ENCODE measurements at places on chromosomes 13 and 19.

DNA sequence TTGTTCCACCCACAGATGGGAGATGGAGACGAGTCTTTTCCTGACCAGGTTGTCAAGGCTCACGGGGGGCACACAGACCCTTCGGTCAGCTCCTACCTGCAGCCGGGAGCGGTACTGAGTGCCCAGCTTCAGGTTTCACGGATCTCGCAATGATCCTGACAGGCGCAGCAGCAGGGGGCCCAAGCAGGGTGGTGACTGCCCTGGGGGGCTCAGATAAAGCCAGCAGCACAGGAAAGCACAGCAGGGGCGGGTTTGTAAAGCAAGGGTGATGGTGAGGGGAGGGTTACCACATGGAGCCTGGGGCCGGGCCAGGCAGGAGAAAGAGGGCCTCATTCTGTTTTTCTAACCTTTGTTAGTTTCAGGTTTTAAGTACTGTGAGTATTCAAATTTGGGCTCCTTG is 41.7 kb upstream of the ATP11A start:
- DNase-seq = no peak

DNA sequence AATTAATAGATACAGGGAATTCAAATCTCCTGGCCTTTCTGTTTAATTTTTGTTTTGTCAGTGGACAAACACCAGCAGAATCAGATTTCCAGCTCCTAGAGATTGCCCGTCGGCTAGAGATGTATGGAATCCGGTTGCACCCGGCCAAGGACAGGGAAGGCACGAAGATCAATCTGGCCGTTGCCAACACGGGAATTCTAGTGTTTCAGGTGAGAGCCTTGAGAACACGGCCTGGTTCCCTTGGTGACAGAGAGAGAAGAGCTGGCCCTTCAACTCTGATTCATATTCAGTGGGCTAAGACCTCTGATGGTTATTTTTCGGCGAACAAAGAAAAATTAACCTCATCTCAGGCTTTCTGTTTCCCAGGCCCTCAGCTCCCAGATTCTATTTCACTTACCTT is 191.3 kb downstream of the STK24 start:
- DNase-seq = no peak

DNA sequence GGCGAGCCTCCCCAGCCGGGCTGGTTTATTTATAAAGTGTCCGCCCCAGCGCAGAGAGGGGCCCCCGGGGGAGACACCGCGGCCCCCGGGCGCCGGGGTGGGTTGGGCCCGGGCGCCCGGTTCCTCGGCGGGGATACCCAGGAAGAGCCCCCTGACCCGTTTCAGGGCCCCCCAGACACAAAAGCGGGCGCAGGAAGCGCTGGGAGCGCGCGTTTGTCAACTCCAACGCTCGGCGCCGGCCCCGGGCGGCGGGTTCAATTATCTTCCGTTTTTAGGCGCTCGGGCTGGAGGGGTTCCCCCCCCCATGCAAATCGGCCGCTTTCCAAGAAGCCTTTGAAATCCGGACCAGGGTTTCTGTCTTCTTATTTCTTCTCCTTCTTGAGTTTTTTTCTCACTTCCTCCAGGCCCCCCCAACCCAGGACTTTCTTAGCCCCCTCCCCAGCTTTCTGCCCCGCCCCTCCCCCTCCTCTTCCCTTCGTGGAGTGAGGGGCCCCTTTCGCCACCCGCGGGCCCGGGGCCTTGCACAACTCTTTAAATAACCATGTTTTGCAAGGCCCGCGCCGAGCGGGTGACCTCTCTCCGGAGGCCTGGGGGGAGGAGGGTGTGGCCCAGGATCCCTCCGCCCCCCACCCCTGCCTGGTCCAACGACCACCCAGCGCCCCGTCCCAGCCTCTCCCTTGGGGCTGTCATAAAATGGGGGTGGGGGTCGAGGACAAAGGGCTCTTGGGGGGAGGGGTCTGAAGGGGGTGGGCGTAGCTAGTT is 935 bp downstream of the ARID3A start:
- DNase-seq = no peak

DNA sequence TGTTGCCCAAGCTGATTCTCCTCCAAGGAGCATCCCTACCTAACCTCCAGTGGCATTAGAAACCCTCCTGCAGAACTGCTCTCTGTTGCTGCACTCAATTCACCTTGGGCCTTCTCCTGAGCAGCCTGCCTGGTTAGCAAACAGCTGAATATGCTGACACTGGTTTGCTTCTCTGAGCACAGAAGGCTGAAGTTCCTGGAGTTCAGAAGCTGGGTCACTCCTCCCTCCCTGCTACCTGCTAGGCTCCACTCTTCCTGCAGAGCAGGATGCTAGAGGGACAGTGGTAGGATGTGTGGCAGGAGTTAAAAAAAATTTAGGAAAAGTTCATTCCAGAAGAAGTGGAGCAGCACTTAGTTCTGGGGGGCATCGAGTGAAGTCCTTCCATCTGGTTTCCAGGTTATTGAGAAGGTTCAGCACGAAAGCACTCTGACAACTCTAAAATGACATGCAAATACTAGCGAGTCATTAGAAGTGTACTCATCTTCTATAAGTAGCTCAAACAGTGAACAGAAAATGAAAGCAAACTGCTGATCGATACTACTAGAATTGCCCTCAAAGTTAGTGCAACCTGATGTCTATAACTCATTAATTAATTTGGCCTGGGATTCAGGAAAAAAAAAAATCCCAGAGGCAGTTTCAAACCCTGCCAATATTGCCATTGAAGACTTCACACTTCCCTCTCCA is 293.7 kb downstream of the POU4F1 start:
- DNase-seq = no peak

DNA sequence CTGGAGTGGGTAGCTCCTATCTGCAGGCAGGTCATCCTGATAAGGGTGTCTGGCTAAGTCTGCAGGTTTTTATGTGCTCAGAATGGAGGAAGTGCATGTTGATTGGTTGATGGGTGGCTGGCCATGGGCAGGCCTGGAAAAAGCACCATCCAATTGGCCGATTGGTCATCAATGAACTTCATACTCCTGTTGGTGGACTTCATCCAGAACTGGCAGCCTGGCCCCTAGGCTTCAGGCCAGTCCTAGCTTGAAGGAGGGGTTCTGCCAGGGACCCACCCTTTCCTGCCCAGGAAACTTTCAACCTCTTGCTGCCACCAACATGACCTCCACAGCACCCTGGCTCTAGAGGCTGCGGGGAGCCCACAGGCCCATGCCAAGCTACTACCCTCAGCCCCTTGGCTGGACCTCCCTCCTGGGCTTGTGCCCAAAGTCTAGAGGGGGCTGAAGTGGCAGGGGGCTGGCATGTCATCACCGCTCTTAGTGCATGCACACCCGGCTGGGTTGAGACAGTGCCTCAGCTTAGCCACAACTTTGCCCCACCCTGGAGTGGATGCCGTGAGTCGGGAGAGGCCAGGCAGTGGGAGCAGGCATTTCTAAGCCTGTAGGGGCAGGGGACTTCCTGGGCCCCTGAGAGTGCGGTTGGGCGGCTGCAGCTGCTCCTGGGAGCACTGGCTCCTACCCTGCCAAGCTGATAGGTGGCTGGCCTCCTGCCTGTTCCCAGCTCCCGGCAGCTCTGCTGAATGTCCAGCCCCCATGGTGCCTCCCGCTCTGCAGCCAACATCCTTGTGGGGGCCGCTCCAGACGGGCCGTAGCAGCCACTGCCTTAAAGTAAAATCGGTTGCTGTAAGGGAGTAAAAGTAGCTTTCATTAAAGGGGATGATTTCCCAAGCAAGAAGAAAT is 13.2 kb downstream of the DNAJC15 start:
- no peak for DNase-seq

DNA sequence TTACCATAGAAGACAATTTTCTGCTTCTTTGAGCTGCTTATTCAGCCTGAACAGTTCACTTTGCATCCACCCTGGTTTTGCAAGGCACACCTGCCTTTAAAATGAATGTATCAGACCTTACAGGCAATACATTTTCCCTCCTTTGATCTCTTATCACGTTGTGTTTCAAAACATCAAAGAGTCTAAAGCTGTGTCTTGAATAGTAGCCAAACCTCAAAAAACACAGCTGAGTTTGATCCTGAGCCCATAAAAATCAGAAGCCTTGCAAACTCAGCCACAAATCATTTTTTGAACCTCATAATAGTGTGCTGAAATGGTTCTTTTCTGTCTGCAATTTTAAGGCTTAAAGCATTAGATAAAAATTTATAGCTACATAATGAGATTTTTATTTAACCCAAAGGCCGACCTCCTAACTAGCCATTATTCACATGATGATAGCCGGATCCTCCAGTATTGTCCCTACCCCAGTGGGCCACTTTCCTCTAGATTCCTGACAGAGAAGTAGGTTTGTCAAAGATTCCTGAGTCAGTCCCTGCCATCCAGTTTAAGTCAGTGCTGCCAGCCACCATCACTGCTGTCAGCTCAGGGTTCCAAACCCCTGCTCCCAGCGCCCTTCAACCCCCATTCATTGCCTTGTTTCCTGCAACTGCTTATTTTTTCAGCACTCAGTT is 71.8 kb downstream of the CAB39L start:
- no peak for DNase-seq
